ENCODE measurements at places on chromosomes 16 and 17.

DNA sequence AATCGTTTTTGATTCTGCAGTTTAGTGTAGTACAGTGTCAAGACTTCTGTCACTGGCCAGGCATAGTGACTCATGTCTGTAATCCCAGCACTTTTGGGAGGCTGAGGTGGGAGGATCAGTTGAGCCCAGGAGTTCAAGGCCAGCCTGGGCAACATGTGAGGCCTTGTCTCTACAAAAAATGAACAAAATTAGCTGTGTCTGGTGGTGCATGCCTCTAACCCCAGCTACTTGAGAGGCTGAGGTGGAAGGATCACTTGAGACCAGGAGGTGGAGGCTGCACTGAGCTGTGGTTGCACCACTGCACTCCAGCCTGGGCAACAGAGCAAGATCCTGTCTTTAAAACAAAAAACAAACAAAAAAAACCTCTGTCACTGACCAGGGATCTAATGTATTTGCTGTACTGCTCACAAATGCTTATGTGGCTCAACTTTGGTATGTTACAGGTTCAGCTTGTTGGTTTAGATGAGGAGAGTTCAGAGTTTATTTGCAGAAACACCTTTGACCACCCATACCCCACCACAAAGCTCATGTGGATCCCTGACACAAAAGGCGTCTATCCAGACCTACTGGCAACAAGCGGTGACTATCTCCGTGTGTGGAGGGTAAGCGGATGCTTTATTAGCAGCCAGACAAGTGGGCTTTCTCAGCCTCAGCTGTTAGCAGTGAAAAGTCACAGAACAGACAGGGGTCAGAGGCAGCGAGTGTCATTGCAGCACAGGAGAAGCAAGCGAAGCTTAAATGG is 22.5 kb upstream of the TACO1 start:
- DNase-seq, result no peak

- DNase-seq, result no peak
Observed at GRCh38 chr17:79513820-79514535, 96.9 kb downstream of the RBFOX3 start.

DNA sequence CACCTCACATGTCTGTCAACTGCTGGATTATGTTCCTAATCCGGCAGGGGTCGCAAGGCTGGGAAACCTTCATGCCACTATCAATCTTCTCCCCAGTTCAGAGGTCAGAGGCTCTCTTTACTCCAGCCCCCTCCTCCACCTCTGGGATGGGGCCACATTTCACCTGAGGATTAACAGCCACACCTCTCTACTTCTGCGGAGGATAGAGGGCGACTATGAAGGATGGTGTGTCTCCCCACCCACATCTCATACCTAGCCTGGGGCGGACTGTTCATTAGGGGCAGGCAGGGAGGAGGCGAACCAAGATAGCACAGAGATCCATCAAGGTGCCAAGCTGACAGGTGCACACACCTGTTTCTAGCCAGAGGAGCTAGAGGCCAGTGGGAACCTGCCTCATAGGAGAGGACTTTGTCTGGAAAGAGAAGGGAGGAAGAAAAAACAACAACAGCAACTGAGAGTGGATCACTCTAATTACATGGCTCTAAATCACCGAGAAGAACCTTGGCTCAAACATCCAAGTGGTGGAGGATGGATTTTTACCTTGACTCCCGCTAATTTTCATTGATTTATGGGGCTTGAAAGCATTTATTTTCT is 41.9 kb upstream of the SKAP1 start:
- DNase-seq, result no peak

- DNase-seq, result no peak
Observed at GRCh38 chr17:49915260-49915659, 53.7 kb upstream of the DLX4 start.

- no peak for DNase-seq
Observed at GRCh38 chr16:75329943-75330342, 78.5 kb upstream of the BCAR1 start.

DNA sequence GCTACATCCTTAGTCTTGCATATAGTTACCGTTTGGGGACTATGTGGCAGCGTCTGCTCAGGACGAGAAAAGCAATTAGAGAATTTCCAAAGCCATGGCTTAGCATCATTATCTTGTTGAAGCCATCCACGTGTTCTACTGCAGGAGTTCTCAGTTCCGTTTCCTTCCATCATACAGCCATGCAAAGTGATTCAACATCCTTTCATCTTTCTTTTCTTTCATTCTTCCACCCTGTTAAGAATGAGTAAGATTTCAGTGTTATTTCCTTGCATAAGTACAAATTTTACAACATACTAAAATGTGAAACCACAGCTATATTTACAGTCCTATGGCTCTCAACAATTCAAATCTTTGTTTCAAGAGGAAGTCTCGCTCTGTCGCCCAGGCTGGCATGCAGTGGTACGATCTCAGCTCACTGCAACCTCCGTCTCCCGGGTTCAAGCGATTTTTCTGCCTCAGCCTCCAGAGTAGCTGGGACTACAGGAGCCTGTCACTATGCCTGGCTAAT is 3.8 kb downstream of the MARF1 start:
- DNase-seq, result peak; percentile 11

GRCh38 chr16:67666559-67667452 is at the start of the genes C16orf86 and ENKD1:
Gene C16orf86, plus strand, starts transcription at chr16:67666814. Its CDS starts 157 bp downstream, at chr16:67666971.
Gene ENKD1, minus strand, starts transcription at chr16:67666750. Its CDS starts 308 bp downstream, at chr16:67666442.
- DNase-seq, result peak; percentile 87

GRCh38 chr16:66374176-66374575 is 7.7 kb downstream of the CDH5 start:
- DNase-seq, result no peak

- DNase-seq, result peak; percentile 30
Observed at GRCh38 chr17:58341861-58342475, 10.0 kb downstream of the SUPT4H1 start.

- DNase-seq, result no peak
Observed at GRCh38 chr16:5770118-5770517, 672.5 kb upstream of the EEF2KMT start.

DNA sequence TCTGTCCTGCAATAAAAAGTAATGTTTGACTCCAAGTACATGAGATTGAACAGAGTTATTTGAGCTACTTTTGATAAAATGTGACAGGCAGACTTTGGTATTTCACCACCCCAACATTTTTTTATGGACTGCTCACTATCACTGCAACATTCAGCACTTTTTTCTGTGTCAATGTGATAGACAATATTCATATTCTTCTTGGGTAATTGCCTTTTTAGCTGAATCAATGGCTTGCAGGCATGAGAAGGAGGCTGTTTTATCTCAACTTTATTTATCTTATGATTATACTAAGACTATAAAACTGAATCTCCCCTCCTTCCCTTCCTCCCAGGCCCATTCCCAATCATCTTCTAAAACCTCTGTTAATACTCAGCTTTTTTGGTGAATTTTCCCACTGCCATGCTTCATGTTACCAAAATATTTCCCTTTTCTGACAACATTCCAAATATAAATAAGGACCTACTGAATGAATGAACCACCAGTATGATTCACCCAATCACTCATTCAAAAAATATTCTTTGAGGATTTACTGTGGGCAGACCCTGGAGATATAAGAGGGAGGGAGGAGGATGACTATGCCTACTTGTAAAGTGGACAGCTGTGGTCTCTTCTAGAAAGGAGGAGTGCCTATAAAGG is 67.6 kb downstream of the CDH13 start:
- no peak for DNase-seq
